Fibroblast of lung (primary cell): ENCODE measurements at places on chromosomes 6 and 20. TPM values are rescaled to one million over a fixed set of nuclear protein-coding genes. Genes with fewer than 3 reads are reported as not detected.

GRCh38 chr6:2460216-2460745 is 214.9 kb upstream of the GMDS start:
- peak; percentile 49 for DNase-seq

DNA sequence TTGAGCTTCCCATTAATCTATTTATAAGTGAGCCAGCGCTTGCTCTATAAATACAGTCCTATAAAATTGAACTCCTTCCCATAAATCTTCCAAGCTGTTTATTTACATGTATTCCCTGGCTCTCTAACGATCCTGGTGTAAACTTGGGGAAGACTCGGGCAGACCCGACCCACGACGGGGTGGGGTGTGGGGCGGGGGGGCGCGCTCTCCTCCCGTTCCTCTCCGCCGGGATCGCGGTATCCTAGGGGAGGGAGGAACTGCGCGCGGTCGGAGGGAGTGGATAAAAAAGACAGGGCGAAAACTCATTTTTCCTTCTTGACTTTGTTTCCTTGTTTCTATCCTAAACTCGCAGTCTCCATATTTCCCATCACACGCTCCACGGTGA is 31.1 kb downstream of the TFAP2B start:
- DNase-seq = no peak

DNA sequence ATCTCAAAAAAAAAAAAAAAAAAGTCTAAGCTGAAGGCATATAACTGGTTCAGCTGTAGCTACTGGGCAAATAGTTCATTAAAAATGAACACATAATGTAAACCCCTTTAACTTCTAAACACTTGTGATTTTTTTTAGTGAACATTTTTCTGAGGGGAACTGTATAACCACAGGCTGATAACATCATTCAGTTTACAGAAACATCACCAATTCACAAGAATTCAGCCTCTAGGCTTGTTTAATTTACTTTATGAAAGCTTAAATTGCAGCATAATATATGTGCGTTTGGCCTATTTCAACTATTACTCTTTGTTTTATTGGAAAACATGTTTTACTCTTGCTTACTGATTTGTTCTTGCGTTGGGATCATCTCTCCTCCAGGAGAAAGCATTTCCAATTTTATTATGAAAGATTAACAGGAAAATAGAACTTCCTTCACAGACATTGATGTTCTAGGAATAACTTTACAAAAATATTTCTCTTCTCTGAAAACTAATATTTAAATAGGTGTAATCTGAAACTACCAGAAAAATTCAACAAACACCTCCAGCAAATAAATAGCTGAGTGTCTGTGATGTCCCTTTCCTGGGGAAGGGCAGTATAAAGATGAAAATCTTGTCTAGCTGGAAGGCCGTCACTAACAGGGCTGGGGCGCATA is 284.5 kb downstream of the UST start:
- peak; percentile 43 for DNase-seq

- no peak for DNase-seq
Observed at GRCh38 chr20:36645998-36646397, at the start of gene SLA2. Gene SLA2 (minus strand): TSS chr20:36646196. CDS start chr20:36641335, 4,861 bp downstream.

TRDN gene
- not detected in 2 replicates for total RNA-seq
